ENCODE measurements at places on chromosomes 16 and 17.

DNA sequence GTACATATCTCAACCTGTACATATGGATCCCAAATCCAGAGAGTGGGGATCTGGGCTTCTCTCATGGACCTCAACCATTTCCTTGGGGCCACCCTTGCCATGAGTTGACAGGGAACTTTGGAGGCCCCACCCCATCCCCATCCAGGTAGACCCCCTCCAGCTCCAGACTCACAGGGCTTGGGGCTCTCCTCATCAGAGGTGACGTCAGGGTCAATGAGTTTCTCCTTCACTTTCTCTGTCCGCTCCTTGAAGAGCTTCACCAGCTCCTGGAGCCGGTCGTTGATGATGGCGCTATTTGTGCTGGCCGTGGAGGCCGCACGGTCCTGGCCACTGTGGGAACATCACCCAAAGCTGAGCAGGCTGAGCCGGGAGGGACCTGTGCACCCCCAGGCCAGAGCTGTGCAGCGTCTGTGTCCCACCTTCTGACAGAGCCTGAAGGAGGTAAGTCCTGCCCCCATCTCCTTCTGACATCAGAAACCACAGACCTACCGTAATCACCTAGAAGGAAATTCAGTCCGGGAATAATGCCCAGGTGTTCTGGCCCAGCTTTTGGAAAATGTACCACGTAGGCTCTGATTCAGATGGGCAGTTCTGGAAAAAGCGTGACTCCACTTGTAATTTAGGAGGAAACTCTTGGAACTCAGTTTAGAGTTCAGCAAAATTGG lies 50.6 kb downstream of the CNGB1 start:
- no peak for DNase-seq

GRCh38 chr17:63445065-63445464 lies 1.0 kb downstream of the CYB561 start:
- DNase-seq = no peak

DNA sequence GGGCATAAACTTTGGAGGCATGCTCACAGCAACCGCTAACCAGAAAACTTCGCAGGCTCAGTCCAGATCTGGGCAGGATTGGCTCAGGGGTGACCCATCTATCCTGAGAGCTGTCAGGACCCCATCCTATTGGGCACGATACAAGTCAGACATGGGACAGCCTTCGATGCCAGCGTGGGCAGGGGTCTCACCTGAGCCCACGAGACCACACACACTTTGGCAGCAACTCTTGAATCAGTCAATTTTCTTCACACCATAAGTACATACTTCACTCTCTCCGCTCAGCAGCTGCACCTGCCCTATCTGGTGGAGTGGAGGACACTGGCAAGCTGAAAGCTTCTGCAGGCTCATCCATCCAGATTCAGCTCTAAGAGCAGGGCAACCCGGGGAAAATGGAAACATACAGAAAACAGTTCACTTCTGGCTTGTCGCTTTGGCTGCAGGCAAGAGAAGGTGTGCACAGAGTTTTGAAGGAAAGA lies 48.3 kb downstream of the ZFHX3 start:
- no peak for DNase-seq

- DNase-seq = no peak
These were observed 961 bp downstream of the FGF11 start for GRCh38 chr17:7440113-7440833.

All from AG09309 (cell line).